ENCODE measurements at places on chromosomes 3 and 15.

DNA sequence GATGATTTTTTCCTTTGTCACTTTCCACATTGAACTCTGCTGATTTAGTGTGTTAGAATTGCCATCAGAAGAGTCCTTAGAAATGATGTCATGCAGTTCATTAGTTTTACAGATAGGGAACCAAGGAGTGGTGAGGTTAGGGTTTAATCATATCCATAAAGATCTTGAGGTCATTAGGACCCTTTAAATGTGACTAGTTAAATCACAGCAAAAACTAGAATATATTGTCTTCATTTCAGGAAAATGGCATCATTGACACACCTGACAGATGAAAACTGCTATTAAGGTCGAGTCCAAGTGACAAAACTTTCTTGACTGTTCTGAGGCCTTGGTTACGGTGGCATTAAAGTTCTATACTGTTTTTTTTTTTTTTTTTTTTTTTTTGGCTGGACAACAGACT is 50.5 kb downstream of the MBNL1 start:
- DNase-seq: no peak

DNA sequence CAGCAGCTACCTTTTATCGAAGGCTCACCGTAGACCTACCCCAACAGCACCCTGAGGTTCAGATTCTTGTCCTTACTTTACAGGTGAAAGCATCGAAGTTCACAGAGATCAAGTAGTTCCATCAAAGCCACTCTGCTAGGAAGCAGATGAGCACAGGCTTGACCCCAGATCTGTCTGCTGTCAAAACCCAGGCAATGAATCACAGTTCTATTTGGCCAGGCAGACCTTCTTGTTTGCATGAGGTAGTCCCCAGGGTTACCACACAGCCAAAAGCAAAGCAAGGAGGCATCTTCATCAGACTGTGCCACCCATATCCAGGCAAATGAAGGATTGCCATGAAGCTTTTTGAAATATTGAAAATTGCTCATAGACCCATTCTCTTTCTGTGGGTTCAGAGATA is 33.0 kb downstream of the HES1 start:
- no peak for DNase-seq

- no peak for DNase-seq
Measured at GRCh38 chr3:153146191-153147053, 15.6 kb upstream of the RAP2B start.

DNA sequence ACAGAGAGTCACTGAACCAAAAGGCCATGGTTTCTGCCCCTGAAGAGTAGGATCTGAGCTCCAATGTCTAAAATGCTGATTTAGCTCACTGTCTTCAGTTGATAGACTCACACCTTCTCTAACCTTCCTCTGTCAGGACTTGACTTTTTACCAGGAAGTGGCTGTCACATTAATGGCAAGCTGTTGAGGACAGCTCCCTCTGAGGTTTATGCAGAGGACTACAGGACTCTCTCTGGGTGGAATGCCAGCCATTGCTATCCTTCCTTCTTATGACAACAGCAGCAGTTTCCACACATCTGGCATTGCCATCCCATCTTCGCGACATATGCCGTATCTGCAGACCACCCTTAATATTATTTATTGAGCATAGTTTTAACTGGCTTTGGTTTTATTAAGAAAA is 103.8 kb upstream of the PRICKLE2 start:
- DNase-seq: no peak

DNA sequence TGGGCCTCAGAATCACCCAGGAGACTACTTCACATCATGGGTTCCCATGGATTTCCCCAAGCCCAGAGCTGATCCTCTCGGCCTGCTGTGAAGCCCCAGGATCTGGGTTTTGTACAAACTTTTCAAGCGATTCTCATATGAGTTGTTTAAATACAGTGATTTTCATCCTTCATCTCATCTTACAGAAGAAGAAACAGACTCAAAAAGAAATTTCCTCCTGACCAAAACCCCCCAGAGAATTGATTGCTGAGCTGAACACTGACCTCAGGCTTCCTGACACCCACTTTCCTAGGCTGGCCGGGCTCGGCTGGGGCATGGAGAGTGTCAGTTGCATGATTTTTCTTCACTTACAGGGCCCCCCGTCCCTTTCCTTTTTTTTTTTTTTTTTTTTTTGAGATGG is 60.3 kb downstream of the BDH1 start:
- DNase-seq: no peak

- no peak for DNase-seq
Measured at GRCh38 chr15:90095521-90095959, 6.7 kb downstream of the IDH2 start.

GRCh38 chr3:136950623-136951022 is 7.2 kb upstream of the IL20RB start:
- no peak for DNase-seq

- no peak for DNase-seq
Measured at GRCh38 chr3:51280176-51280575, 104.9 kb upstream of the MANF start.

DNA sequence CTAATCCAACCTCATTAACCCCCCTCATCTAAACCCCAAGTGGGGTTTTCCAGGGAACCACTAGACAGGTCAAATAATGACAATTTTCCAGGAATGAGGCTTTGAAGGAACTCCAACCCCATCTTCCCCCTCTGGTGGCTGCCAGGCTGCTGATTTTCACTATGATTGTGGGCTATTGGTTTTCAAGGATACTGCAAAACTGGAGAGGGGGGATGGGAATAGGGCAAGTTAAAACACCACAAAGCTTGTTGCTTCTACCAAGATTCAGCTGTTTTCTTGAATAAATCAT is 10.4 kb upstream of the ZNF662 start:
- no peak for DNase-seq

GRCh38 chr3:140942221-140943104 is 827 bp downstream of the SLC25A36 start:
- no peak for DNase-seq

DNA sequence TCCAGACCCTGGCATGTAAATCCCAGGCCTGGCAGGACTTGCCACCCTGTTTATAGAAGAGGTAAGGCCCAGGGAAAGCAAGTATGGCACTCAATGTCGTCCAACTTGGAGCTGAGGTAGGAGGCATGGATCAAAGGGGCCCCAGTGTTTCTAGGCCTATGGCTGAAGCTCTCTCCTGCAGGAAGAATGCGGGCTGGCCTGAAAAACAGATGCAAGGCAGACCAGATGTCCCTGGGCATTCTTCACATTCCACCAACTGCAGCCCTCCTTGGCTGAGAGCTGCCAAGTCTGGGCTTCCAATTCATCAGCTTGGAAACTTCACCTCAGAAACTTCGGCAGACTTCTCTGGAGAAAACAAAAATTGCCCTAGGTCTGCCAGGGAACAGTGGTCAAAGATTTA is 22.2 kb downstream of the MESD start:
- DNase-seq: no peak

- no peak for DNase-seq
Measured at GRCh38 chr3:156356537-156357363, 198.2 kb downstream of the SSR3 start.

- no peak for DNase-seq
Measured at GRCh38 chr15:74434263-74435136, 742 bp upstream of the SEMA7A start.

GRCh38 chr15:89358435-89358754 is 23.8 kb upstream of the POLG start:
- DNase-seq: no peak

GRCh38 chr3:77407441-77407840 is 367.5 kb downstream of the ROBO2 start:
- no peak for DNase-seq

- no peak for DNase-seq
Measured at GRCh38 chr3:46097691-46098241, 70.5 kb upstream of the XCR1 start.

GRCh38 chr15:100383302-100384107 is 41.7 kb upstream of the ADAMTS17 start:
- no peak for DNase-seq

GRCh38 chr3:105144837-105145236 is 221.9 kb upstream of the ALCAM start:
- DNase-seq: no peak

GRCh38 chr15:42360535-42361112 is 1.3 kb downstream of the CAPN3 start:
- no peak for DNase-seq

DNA sequence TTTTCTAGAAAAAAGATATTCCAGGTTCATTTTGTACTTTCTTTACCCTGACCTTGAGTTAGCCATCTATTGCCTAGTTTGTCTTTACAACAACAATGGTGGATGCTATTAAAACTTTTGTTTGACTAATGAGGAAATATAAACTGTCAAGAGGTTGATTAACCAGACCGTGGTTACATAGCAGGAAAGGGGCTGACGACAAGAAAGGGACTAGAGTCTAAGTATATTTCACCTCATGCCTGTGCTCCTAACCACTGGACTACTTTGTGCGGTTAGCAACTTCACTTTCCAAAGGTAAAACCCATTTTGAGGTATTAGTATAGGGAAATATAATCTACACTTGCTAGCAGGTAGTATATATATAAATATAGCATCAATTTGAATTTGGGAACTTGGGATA is 327.1 kb downstream of the SATB1 start:
- no peak for DNase-seq

DNA sequence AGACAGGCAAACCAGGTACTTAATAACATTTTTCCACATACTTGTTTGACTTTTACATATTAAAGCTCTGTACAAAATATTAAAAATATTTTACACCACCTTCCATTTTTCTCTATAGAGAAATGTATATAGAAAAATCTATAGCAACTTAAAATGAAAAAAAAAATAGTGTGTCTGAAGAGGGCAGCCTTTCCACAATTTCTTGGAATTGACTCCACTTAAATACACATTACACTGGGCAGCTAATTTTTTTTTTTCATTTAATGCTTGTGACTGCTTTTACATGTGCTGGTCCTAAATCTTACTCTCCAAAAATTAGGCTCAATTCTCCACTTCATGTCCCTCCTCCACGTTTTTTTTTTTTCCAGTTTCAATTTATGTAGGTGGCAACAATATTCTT is 427.0 kb upstream of the RBMS3 start:
- DNase-seq: no peak

DNA sequence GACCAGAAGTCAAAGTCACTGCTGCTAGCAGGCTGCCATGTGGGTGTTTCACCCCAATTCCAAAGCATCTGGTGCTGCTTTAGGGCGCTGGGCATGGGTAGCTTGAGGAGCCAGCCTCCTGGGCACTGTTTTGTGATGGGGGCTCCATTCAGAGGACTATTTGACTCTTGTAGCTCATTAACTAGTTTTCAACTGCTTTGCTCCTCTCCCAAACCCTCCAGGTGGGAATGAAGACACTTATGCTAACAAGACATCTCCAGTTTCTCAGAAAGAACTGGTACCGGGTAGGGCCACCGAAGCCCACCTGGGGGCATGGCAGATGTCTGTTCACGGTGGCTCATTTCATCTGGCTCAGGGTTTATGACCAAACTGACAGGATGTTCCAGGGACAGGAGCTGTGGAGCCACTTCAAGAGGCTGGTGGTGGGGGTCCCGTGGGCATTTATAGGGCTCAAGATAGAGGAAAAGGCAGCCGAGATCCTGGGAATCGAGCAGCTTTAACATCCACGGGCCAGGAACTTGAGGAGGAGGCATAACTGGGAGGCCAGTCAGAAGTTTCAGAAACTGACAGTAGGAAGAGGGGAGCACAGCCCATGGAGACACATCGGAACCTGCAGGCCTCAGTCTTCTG is 17.7 kb downstream of the AMOTL2 start:
- no peak for DNase-seq

- DNase-seq: no peak
Measured at GRCh38 chr3:188680189-188680588, 491.6 kb upstream of the TPRG1 start.

DNA sequence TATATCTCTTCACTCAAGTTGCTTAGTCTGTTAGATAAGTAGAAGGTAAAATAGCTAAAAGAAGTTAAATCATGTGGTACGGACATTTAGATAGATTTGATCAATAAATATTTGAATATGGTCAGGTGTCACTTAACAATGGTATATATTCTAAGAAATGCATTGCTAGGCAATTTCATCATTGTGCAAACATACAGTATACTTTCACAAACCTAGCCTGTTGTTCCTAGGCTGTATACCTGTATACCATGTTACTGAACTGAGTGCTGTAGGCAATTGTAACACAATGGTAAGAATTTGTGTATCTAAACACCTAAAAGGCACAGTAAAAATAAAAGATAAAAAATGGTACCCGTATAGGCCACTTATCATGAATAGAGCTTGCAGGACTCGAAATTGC is 112.8 kb upstream of the CGNL1 start:
- DNase-seq: no peak

DNA sequence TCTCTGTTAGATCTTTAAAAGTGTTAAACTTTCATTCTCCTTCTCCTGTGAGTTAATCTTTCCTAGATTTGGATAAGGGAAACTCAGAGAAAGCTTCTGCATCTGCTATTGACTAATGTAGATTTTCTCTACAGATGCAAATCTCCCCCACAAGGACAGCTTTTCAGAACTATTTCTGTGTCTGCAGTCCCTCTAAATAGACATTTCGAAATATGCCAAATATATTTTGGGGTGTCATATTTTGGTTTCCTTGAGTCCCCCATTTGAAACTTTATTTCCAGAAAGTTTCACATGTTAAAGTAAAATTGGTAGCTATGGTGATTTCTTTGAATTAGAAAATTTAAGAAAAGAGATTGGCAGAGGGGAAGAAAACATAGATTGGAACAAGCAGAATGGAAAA is 852.3 kb upstream of the ALCAM start:
- no peak for DNase-seq

GRCh38 chr3:131447349-131447748 is 55.4 kb downstream of the MRPL3 start:
- DNase-seq: no peak

- DNase-seq: no peak
Measured at GRCh38 chr15:80736560-80736959, 41.5 kb downstream of the ABHD17C start.

- DNase-seq: no peak
Measured at GRCh38 chr3:25783661-25784512, 644 bp upstream of the NGLY1 start.

GRCh38 chr3:86234506-86235254 is 756.3 kb downstream of the VGLL3 start:
- DNase-seq: no peak

DNA sequence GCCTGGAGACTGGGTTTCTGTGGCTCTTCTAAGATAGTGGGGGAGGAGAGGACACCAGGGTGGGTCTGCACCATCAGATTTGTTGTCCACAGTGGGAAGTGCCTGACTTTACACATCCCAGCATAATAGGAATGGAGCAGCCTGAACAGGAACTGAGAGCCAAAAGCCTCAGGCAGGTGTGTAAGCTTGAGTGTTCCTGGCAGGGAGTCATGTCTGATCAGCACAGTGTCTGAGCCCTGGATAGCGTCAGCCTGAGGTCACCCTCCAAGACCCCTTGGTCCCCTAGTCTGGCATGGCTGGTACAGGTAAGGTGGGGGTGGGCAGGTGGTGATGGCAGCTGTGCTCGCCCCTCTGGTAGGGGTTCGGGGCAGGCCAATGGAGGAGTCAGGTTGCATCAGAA is 20.2 kb downstream of the INSYN1 start:
- DNase-seq: no peak

DNA sequence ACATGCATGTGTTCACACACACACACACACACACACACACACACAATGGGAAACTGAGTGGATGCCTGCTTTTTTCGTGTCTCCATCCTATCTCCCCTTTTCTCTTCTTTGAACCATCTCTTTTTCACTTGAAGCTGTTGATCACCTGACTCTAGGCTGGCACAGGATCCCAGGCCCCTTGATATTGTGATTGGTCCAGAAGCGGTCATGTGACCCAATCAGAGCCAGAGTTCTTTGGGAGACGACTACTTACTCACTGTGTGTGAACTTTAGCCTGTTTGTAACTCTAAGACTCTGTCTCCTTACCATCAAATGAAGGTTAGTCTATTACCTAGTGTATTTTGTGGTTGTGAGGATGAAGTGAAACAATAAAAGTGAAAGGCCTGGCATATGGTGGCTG is 172.9 kb downstream of the ADAMTS9 start:
- DNase-seq: no peak

GRCh38 chr15:78049691-78050440 is 27.6 kb downstream of the TBC1D2B start:
- no peak for DNase-seq

Measured in stimulated activated CD4-positive, alpha-beta T cell treated with anti-CD3 and anti-CD28 coated beads, Interleukin-15, amount 100 ng/mL, for 1 hour (primary cell).